ENCODE measurements at places on chromosomes 3 and 15.

GRCh38 chr3:5301651-5302297, 114.3 kb downstream of the EDEM1 start:
- no peak for DNase-seq

GRCh38 chr3:171404376-171404967, 55.7 kb downstream of the TNIK start:
- no peak for DNase-seq

- no peak for DNase-seq
Observed at GRCh38 chr3:5442106-5442785, 254.7 kb downstream of the EDEM1 start.

DNA sequence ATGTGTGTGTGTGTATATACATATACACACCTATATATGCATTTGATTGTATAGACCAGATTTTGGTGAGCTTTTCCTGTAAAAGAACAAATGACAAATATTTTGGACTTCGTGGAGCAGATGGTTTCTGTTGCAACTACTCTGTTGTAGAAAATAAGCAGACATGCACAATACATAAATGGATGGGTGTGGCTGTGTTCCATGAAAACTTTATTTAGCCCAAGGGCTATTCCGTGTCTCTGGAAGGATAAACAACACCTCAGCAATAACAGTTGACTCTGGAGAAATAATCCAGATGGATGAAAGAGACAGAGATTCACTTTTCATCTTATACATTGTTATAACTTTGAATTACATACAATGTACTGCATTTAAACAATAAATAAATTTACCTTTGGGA, 441.4 kb downstream of the CNTN3 start:
- no peak for DNase-seq

DNA sequence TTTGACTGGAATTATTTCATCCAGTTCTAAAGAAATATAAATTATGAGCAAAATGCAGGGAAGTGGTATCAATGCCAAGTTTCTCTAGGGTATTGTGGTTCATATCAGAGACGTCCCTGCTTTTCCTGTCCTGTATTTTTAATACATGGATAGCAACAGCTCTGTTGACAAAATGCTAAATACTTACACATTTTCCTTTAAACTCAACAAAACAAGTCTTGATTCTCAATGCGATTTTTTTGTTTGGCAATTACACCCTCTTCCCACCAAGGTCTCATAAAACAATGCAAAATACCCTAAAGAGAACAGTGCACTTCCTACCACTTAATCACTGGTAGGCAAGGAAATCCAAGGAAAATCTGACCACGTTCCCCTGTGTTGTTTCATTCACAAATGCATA, 120.0 kb downstream of the DUT start:
- DNase-seq = no peak

GRCh38 chr15:39360452-39360851, 220.4 kb upstream of the THBS1 start:
- no peak for DNase-seq

DNA sequence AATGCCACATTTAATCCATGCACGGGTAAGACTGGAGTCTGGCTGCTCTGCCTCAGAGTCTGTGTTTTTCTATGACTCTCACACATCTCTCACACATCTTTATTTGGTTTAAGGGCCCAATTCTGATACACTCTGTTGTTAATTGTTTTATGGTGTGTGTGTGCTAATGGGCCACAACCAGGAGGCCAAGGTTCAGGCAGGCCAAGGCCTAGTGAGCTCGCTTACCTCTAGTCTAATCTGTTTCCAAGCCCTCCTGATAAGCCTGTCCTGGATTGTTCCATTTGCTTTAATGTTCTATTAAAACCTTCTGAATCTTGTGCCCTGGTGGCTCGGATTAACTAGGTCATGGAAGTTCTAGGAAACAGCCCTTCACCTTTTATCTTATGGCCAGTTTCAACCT, 445.4 kb upstream of the DPH6 start:
- DNase-seq = no peak

DNA sequence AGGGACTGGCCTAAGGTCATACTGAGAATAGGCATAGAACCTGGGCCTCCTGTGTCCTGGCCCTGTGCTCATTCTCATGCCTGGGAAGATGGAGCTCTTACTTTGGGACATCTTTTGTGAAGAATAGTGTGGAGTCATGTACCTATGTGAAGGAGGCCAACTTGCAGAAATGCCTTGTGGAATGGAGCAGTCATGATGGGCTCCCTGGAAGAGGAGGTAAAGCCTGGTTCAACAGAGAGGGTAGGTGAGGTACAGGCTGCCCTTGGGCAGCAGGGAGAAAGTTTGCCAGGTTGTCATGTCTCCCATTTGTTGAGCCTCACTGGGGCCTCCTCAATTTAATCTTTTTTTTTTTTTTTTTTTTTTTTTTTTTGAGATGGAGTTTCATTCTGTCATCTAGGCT, 18.1 kb downstream of the MAPKAPK3 start:
- no peak for DNase-seq

DNA sequence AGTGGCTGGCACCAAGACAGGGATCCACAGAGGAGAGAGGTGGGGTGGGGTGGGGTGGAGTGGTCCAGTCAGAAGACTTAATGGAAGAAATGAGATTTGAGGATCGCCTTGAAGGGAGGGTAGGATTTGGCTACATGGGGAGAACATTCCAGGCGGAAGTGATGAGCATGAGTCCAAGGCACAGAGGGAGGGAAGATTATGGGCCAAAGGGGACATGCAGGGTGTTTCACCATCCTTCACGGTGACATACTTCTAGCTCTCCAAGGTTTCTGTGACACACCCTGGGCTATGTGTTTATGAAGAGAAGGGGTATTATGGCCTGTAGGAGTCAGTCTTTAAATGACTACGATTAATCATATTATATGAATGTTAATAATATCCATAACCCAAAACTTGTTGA, 7.7 kb upstream of the FBN1 start:
- DNase-seq = no peak

DNA sequence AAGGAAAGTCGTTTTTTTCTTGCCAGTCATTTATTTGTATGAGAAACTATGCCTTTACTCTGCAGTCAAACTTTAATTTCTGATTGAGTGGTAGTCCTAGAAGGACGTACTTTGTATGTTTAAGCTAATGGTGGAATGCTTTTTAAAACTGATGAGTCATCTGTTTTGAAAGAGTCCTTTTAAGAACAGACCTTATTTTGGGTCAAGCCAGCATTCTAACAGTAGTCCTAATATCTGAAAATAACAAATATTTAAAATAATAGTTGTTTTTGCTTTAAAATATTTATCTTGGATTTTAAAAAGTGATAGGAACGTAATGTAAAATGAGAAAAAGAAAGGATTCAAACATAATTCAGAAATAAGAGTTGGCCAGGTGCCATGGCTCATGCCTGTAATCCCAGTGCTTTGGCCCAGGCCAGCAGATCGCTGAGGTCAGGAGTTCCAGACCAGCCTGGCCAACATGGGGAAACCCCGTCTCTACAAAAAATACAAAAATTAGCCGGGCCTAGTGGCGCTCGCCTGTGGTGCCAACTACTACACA, 1.3 kb upstream of the LRRC58 start:
- no peak for DNase-seq

DNA sequence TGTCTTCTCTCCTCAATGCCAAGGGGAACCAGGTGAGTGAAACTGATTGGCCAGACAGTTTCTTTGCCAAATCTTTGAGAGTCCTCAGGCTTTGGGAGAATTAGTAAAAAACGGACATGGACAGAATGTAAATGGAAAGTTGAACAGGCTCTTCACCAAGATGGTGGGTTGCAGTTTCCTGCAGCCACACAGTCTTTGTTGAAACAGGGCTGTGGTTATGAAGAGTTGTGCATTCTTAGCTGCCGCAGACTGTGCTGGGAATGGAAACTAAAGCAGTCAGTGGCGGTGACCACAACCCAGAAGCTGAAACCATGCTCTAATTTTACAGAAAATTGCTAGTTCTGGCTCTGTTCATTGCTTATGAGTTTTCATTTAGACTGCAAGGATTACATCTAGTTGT, 42.1 kb upstream of the TASOR start:
- peak; percentile 48 for DNase-seq

GRCh38 chr3:173238091-173238490, 97.1 kb upstream of the SPATA16 start:
- DNase-seq = no peak

DNA sequence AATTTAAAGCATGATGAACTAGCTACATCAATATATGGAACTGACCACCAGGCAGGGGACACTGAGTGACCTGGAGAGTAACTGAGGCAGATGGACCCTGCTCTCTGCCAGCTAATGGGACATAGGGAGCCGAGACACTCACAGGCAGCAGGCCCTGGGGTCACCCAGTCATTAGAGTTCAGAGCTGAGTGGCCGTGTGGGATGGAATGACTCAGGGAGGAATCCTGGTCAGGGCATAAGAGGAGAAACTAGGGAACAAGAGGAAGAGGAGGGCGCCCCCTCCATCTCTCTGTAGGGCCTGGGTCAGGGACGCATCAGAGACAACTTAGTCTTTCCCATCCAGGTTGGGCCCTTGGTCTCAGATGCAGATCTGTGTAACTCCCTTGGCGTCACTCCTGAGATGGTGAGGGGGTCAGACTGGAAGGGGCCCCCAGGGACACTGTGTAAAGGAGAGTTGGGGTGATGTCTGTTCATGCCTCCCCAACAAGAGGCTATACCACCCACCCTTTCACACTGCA, 39.8 kb downstream of the CCDC12 start:
- no peak for DNase-seq

DNA sequence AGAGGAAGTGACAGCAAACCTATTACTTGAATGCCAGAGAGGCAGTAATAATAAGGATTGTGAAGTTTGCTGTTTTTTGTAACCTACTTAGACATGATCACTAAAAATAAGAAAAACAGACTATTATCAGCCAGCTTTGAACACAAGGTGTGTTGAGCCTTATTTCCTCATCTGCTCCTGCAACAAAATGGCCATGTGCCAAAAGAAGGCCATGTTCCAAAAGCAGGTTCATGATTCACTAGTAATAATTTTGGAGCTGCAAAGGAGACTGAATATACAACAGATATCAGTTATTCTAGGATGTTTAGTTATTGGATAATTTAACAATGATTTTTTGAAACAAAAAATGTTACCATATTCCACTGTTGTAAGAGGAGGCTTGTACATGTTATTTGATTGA, 578.7 kb downstream of the SQOR start:
- no peak for DNase-seq

GRCh38 chr3:149128821-149129220, 617 bp upstream of the HPS3 start:
- DNase-seq = no peak

- no peak for DNase-seq
Observed at GRCh38 chr15:78064544-78064943, 13.0 kb downstream of the TBC1D2B start.

All from activated CD4-positive, alpha-beta T cell treated with anti-CD3 and anti-CD28 coated beads, Interleukin-2, amount 50 U/mL, for 1 hour (primary cell).